ENCODE measurements at places on chromosomes 13 and 19. TPM values are rescaled to one million over a fixed set of nuclear protein-coding genes. Genes with fewer than 3 reads are reported as not detected.

GSX1 gene
- not detected for total RNA-seq

FGF14 gene
- total RNA-seq: 4.8 TPM

FBL gene
- total RNA-seq: 64.8 TPM

CEACAM16 gene
- not detected for total RNA-seq

PTPRS gene
- 37.5 TPM for total RNA-seq

HMG20B gene
- total RNA-seq: 32.6 TPM

GRCh38 chr19:14400951-14401431, 18.1 kb downstream of the DDX39A start:
- no peak for DNase-seq

DNA sequence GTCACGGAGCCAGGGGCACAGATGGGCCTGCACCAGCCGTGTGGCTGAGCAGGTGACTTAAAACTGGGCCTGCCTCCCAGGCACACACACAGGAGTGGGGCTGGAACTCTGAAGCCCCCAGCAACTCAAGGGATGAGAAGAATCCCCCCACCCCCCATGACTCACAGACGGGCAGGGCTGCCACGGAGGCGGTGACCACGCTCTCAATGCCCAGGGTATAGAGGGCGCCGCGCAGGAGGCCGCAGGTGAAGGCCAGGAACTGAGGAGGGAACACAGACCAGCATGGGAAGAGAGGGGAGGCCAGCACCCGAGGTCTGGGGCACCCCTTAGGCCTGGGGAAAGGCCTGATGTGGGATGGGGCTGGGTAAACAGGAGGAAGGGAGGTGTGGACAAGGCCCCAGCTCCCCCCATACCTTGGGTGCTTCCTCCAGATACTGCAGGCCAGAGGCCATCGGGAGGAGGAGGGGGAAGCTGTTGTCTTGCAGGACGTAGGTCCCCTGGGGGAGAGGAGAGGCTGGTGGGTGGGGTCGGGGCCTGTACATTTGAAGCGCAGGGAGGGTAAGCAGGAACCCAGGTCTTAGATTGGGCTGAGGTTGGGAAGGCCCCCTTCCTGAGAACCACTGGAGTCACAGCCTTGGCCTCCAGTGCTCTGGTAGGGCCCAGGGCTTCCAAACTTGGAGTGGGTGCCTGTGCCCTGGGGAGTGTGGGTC, 3.1 kb upstream of the NKPD1 start:
- DNase-seq: no peak

DNA sequence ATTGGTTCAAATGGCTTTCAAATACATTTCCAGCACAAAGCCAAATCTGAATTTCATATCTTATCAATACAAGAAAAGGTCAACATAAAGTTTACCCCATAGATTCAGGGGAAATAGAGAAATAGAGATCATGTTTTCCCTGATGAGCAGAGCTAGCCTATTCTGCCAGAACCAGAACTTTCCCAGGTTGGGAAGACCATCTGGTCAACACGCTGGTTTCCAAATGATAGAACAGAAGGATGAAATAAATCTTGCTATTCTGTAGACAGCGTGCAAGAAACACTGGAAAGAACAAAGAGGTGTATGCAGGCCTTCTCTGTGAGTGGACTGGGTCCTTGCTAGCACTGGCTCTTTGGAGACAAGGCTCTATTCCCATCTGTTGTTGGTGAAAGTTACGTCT, 350.6 kb downstream of the NDFIP2 start:
- no peak for DNase-seq

DNA sequence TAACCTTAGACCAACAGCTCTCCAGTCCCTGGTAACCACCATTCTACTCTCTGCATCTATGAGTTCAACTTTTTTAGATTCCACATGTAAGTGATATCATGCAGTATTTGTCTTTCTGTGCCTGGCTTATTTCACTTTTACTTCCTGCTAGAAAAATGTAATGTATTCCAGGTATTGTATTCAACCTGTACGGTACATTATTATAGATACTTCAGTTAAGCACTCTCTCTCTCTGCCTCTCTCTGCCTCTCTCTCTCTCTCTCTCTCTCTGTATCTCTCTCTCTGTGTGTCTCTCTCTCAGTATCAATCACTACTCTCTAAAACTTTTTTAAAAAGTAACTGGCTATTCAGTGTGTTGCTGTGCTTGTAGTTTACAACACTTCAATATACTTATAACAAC, 8.4 kb downstream of the DACH1 start:
- no peak for DNase-seq

GRCh38 chr19:58406818-58407657, 1.4 kb upstream of the ZNF584 start:
- no peak for DNase-seq
